ENCODE measurements at places on chromosomes 16 and 17.

GRCh38 chr17:63399316-63399715, 46.8 kb downstream of the CYB561 start:
- DNase-seq = no peak

GRCh38 chr16:56824804-56825203, 40.2 kb upstream of the SLC12A3 start:
- DNase-seq = no peak

- DNase-seq = no peak
Observed at GRCh38 chr17:7289256-7290032, 5.0 kb downstream of the YBX2 start.

- DNase-seq = no peak
Observed at GRCh38 chr16:75746359-75746758, 20.1 kb upstream of the CPHXL start.

- peak; percentile 74 for DNase-seq
Observed at GRCh38 chr16:67163164-67163998, 1.2 kb upstream of the HSF4 start.

GRCh38 chr16:87850009-87851006, 19.0 kb downstream of the SLC7A5 start:
- peak; percentile 73 for DNase-seq

DNA sequence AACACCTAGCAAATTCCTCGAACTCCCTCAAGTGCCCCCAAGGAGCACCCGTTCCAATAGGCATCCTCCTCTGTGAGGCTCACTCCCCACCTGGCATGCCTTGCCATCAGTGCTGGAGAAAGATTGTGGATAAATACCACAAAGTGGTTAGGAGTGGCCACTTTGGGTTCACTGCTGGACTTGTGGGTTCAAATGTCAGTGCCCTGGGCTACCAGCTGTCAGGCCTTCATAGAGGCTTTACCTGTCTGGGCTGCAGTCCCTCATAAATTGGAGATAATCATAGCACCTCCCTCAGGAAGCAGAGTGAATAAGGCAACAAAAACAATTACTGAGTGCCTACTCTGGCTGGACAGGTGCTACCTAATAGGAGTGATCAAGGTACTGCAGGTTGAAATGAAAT, 1.5 kb upstream of the SYT17 start:
- DNase-seq = no peak

DNA sequence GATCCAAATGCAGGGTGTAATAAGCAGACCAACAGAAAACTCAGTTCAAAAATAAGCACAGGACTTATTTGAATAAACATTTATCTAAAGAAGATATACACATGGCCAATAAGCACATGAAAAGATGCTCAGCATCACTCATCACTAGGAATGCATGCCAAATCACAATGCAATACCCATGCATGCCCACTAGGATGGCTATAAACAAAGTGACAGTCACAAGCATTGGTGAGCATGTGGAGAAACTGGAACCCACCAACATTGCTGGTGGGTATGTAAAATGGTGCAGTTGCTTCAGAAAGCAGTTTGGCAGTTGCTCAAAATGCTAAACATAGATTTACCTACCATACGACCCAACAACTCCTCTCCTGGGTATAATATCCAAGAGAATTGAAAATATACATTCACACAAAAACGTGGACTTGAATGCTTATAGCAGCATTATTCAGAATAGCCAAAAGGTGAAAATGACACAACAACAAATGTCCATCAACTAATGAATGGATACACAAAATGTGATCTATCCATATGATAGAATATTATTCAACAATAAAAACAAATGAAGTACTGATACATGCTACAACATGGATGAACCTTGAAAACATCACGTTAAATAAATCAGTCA, 20.1 kb downstream of the UBE2O start:
- no peak for DNase-seq

GRCh38 chr17:76524598-76525512, 12.7 kb downstream of the CYGB start:
- no peak for DNase-seq

DNA sequence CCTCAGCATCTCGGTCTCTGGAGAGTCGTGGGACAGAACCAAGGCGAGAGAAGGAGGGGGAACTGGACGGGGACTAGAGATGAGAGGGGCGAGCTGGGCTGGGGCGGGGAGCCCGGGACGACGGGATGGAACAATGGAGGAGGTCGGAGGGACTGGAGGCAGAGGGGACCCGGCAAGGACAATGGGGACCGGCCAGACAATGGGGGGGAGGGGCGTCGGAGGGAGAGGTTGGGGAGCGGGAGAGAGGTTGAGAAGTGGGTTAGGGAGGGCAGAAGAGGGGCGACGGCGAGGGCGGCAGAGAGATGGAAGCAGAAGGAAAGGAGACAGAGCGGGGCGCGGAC, 719 bp downstream of the NGFR start:
- no peak for DNase-seq

DNA sequence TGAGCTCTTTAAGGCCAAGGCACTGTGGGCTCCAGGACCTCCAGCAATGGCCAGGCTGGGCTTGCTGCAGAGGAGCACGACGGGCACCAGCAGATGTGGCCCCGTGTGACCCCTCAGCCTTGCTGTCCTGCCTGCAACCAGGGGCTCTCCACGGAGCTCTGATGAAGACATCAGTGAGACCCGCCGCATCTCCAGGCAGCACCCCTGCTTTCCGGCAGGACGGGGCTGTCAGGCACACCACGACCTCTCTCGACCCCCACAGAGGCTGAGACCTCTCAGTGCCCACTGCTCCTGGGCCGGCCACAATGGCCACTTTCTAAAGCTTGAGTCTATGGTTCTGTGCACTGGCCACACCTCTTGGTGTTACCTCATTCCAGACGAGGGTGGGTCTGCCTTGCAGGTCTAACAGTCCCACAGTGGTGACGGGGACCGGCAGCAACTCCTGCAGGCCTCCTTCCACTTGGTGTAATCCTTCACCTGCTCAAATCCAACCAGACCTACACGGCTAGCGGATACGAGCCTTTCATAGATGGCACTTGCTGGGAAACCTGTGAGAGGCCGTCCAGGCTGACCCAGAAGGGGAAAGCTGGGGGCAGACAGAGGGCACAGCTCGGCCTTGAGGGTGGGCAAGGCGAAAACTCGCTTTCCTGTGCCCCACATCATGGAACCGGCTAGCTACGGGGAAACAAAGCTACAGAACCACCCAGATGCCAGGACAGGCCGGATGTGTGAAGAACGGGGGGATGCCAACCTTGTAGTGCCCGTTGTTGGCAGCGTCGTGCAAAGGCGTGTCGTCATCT, 70.5 kb downstream of the ZNF778 start:
- DNase-seq = no peak

- no peak for DNase-seq
Observed at GRCh38 chr17:39744075-39744835, 6.5 kb downstream of the GRB7 start.

DNA sequence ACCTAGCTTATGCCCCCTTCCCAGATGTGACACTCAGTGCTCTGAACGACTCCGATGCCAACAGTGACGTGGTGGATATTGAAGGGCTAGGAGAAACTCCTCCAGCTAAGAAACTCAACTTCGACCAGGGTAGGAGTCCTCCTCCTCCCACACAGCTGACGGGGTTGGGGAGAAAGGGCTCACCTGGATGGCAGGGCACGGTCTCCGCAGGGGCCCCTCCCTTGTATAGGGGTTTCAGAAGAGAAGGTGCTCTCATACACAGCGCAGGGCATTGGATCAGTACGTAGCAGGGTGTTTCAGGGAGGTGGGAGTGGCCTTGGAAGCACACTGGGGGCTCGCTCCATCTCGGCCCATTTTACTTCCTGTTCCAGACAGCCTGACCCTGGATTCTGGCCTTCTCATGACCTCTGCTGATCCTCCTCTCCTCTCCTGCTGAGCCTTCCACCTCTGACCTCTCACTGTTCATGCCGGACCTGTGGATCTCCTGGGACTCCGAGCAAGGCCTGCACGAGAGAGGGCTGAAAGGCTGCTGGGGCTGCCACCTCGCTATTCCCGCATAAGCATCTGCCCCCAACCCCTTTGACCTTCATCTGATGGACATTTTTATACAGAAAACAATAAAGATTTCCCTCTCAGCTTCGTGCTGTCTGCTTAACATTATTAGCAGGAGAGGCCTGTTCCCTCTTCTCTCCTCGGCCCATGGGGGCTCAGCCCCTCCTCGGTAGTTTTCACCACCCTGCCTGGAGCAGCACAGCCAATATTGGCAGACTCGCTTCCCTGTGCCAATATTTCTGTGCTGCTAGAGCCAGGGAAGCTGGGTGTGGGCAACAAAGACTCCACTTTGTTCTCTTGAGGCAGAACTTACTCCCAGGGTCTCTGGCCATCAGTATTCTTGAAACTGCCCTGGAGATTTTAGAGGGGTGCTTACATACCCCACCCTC, 4.7 kb downstream of the RNASEK start:
- DNase-seq = peak; percentile 17

- no peak for DNase-seq
Observed at GRCh38 chr16:12060751-12061150, 84.2 kb downstream of the SNX29 start.

DNA sequence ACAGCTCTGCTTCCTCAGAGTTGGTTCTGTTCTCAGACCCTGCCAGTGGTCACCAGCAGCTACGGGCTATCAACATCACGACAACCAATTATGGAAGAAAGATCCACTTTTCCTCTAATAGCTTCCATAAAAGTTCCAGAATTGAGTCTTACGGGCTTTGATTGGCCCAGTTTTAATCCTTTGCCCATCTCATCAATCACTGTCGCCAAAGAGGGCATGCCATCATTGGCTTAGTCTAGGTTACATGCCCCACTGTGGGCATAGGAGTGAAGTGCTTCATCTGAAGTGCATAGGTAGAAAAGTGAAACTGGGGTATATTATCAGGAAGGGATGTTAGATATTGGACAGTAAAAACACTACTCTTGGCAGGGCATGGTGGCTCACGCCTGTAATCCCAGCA, 76.6 kb upstream of the DHX40 start:
- DNase-seq = no peak

DNA sequence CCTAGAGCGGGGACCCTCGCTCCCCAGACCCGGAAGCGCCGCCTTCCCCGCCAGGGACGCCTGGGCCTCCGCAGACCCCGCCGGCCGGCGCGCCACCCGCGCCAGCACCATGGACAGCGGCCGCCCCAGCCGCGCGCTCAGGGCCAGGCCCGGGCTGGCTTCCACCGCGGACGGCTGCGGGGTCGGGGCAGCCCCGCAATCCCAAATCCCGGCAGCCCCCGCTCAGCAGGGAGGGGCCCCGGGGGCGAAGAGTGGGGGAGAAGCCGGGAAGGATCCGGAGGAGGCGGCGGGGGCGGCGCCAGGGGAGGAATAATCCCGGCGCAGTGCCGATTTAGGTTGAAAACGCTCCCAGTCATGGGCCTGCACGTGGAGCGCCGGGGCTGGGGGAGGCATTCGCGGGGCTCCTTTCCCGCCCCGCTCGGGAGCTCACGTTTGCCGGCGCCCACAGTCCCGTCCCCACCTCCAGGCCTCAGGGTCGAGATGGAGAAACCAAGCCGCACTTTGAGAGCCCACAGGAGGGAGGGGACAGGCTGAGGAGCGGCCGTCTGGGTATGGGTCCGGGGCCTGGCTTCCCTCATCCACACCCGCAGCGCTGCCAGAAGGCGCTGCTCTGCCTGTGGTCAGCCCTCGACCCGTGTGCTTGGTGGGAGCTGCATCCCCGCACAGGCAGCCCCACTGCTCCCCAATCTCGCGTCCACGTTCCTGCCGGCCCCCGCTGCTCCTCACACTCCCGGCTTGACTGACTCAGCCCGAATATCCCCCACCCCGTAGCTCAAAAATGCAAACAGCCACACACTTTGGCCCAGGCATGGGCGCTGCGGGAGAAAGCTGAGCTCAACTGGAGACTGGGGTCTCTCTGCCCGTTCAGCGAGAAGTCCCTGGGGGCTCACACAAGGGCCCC, 4.7 kb downstream of the FBXL16 start:
- DNase-seq = peak; percentile 59
